T-helper 2 cell (primary cell): ENCODE measurements at places on chromosomes 12 and 14.

DNA sequence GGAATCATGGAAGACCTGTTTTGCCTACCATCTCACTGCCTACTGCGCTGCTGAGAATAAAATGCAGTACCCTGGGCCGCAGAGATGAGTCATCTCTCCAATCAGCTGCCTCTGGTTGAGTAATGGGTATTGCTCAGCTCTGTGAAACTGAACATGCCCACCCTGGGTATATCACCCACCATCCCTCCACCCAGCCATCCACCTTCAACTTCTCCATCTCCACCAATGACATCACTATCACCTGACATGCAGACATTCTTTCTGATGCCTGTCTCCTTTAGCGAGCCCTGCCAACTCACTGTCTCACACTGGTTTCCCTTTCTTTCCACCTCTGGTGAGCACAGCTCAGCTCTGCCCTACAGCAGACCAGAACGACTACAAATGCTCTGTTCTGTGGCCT, 33.6 kb downstream of the E2F7 start:
- DNase-seq = no peak

- DNase-seq = no peak
These were observed 408.2 kb downstream of the DPF3 start for GRCh38 chr14:72485695-72486094.

DNA sequence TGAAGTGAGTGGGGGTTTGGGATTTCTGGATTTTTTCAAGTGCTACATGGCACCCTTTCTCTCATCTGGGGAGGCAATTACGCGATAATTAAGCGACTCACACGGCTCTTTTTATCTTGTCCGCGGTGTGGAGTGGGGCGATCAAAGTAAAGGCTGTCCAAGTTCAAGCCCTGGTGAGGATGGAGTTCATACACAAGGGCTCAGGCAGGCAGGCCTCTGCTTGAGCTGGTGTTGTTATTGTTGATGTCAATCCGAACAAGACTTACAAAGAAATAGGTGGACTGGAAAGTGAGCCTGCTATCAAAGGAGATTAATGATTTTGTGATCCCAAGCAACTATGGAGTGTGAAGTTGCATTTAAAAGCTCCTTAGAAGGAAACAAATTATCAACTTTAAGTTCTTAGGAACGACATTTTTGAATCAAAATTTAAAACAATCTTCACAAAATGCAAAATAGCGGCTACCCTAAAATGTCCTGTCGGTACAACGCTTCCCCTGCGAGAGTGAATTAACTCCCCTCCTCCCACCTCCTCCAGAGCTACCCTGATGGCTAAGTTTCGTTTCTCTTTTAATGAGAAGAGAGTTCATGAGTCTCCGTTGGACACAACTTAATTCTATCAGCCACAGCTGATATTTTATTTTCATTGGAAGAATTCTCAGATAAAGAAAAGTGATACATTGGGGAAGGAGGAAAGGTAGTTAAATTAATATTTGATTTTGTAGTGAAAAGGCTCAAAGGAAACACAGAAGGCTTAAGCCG, 5.9 kb downstream of the FOXA1 start:
- DNase-seq = no peak

GRCh38 chr14:75428230-75429104, 645 bp downstream of the JDP2 start:
- DNase-seq = no peak
